ENCODE measurements at places on chromosomes 3 and 15. TPM values are rescaled to one million over a fixed set of nuclear protein-coding genes. Genes with fewer than 3 reads are reported as not detected.

Gene CSPG4
- not detected for total RNA-seq

Gene BMF
- total RNA-seq: 10.3 TPM

Gene UPK1B
- not detected for total RNA-seq

Gene SEC62
- total RNA-seq: 60.0 TPM

Gene PGBD4
- total RNA-seq: 2.0 TPM

Gene CPNE9
- not detected for total RNA-seq

Gene MUC20
- 0.84 TPM for total RNA-seq

Gene HDAC11
- 1.6 TPM for total RNA-seq

Gene PRR23E
- not detected for total RNA-seq

Gene P2RY13
- total RNA-seq: not detected

Gene SKOR1
- total RNA-seq: 0.07 TPM

Gene KNG1
- total RNA-seq: not detected

Gene LRTM1
- total RNA-seq: not detected

Gene SPPL2A
- 41.6 TPM for total RNA-seq

Gene CPLX3
- total RNA-seq: not detected

Gene NOX5
- total RNA-seq: not detected

Gene CLSTN2
- not detected for total RNA-seq

Gene CSTA
- total RNA-seq: not detected

Gene TRPC1
- total RNA-seq: 4.8 TPM

Gene LSAMP
- total RNA-seq: not detected

Gene SH3GL3
- total RNA-seq: not detected

Gene VIPR1
- 8.4 TPM for total RNA-seq

Gene TMOD2
- 6.8 TPM for total RNA-seq

Gene SEMA3G
- not detected for total RNA-seq

Gene PIK3CB
- total RNA-seq: 20.6 TPM

Gene CFAP20DC
- 2.7 TPM for total RNA-seq

Gene CADPS
- total RNA-seq: not detected

Gene SCAMP2
- total RNA-seq: 60.6 TPM

Gene EHHADH
- total RNA-seq: 3.5 TPM

Gene RASA2
- total RNA-seq: 24.0 TPM

Gene IL17RB
- total RNA-seq: 0.15 TPM

Gene GOLGA6L10
- 1.4 TPM for total RNA-seq

Gene SLC38A3
- total RNA-seq: not detected

Gene HTD2
- total RNA-seq: 8.1 TPM

Data from activated naive CD4-positive, alpha-beta T cell treated with anti-CD3 and anti-CD28 coated beads for 36 hours (primary cell).